ENCODE measurements at places on chromosomes 7 and 10.

DNA sequence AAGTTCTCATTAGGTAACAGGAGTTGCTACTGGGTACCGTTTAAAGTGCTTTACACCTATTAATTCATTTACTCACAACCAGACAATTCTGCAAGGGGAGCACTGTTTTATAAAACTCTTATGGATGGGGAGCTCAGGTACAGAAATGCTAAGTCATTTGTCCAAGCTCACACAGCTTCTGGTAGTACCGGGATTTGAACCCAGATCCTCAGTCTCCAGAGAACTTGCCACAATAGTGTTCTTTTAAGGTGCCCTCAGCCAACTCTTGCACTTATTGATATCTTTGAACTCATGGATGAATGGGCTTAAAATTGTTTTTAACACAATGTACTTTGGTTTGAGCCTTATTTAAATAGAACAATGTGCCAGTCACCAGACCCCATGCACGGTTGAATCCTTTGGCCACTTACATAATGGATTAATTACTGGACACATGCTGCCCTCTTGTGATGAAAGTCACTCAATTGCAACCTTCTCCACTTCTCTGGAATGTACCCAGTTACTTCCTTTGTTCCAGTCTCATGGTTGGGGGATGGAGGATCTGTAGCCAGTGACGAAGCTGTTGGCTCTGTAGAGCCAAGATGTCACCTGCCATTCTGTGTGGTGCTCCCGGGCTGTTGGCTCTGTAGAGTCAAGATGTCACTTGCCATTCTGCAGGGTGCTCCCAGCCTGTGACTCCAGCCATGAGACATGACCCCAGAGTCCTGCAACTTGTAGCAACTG is 65.6 kb downstream of the NOD1 start:
- DNase-seq = no peak

DNA sequence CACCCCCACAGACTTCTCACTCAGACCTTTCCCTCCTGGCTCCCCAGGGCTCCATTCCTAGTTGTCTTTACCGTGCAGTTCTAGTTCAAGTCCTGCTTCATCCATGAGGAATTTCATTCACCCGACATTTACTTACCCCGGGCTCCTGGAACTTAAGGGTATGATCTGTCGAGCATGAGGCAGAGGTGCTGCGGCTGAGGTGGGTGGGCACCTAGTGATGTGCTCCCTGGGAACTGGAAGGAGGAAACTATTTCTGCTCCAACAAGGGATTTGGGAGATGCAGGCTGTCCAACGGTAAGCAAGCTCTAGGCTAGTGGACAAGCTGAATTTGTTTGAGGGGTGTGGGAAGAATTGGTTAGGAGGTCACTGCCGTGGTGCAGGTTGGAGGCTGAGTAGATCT is 30.2 kb upstream of the AQP1 start:
- no peak for DNase-seq

- no peak for DNase-seq
These were observed 37.9 kb upstream of the SH2B2 start for GRCh38 chr7:102248456-102249395.

GRCh38 chr7:73770860-73771670 is 995 bp upstream of the CLDN3 start:
- DNase-seq = no peak

DNA sequence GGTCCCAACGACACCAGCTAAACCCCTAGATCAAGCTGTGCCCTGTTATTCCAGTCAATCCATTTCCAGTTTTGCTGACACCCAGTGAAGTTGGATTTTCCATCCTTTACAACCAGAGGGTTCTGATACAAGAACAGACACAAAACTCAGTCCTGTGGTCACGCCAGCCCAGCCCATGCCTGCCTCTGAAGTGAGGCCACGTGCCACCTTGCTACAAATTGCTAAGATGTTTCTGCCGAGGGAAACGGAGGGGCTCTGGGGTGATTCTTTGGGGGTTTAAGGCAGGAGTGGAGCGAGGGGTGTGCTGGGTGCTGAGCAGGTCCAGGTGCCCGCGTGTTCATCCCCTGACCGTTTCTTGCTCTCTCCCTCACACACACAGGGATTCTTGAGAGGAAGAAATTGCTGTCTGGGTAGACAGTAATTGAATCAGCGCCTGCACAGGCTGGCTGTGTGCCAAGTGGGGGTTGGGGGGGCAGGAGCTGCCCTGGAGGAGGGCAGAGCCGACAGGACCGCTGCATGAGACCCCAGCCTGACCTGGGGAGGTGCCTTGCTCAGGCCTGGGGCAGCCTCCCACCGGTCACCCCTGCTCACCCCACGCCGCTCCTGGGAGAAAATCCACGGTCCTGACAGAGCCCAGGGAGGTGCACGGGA is 38.1 kb downstream of the ADAP1 start:
- DNase-seq = no peak
